ENCODE measurements at places on chromosomes 4 and X. TPM values are rescaled to one million over a fixed set of nuclear protein-coding genes. Genes with fewer than 3 reads are reported as not detected.
A peak's percentile ranks its signal among the peaks of the same experiment; 100 is the strongest.

Gene NKX3-2
- polyA plus RNA-seq, result not detected

Gene TLR6
- 1.0 TPM for polyA plus RNA-seq

DNA sequence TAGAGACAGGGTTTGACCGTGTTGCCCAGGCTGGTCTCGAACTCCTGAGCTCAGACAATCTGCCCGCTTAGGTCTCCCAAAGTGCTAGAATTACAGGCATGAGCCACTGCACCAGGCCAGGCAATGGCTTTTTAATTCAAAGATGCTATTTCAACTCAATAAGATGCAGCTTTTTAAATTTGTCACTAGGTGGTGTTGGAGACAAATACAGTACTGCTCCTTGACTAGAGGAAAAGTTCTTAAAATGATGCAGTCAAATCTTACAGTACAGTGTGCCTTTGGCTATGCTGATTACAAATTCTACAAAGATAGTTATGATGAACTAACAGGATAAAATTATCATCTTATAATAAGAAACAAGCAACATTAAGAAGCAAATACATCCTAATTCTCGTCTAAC lies 441.1 kb downstream of the KCNIP4 start:
- no peak for DNase-seq

DNA sequence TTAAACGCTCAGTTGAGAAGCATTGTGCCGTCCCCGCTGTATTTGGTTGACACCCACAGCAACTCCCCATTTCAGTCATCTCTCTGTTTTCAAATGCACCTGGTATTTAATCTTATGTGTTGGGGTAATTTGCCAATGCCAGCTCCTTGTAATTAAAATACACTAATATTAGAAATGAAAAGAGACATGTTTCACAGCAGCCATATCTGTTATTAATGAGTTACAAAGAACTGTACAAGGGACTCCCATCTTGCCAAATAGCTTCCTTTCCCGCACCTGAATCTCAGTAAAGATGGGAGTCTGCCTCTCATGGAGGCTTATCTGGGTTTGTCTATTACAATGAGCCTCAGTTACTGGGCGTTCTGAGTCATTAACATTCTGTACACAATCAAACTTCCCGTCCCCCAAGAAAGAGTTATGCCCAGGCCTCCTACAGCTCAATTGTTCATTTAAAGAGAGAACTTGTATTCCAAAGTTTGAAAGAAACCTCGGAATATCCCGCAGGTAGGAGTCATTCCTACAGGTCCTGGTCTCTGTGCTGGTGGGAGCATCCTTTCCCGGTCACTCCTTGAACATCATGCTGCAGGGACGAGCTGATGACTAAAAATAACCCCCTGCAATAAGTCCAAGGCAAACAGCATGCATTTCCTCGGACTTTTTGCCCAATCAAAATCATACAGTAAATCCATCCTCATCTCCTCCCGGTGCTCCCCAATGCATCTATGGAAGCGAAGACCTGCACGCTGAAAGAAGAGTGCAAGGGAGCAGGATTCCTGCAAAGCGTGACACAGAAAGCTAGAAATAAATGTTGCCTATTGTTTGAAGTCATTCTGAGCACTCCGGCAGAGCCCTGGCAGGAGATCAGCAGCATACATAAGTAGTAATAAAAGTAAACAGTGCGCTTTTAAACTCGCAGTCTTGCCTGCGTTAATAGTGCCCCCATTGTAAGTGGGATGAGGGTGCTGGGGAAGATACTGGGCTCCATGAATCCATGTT lies 926 bp downstream of the NDP start:
- no peak for DNase-seq

DNA sequence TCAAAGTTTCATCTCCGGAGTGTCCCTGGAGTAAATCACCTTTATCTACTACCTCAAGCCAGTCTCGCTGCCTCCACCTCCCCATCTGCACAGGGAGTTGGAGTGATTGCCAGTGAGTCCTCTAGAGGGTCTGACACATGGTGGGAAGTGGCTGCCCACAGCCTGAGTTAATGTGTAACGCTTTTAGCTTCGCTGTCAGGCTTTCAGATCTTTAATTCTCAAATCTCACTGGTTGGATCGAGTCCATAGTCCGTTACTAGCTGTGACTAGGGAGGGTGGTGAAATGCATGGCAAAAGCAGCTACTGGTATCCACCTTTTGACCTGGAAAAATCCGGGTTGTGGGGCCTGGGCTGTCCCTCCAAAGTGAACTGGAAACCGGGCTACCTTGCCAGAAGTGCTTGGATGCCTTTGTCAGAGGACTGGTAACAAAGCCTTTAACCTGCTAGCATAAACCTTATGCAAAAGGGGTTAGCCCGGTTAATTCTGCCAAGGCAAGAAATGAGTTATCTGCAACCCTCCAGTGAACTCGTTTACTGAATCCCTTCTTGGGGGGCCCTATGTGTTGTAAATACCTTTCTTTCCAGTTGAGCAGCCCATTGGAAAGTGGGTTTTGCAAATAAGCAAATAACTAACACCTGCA lies 5.1 kb upstream of the WDR1 start:
- peak; percentile 46 for DNase-seq

DNA sequence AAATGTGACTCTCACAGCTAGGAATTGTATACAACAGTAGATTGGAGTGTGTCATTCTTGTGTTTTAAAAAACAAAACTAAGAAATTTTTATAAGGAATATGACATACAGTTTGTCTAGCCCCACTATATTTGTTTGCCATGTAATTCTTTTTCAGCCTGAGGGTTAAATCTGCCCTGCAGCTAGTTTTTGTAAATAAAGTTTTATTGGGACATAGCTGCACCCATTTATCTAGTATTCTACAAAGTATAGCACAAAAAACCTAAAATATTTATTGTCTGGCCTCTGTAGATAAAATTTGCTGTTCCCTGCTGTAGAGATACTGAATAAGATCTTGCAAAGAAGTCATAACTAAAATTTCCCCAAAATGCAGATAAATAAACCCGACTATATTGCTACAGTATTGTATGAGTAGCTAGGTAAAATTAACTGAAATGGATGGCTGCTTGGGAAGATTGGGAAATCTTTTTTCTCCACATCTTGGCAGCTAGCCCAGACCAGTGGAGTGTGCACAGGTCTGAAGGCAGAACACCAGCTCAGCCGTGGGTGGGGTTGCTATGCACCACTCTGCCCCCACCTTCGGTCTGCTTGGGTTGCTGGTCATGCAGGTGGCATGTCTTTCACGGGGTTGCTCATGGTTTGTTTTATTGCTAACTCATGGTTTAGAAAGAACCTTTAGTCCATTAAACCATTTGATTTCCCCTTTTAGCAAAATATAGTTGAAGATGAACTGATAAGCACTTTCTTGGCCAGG lies 127.9 kb downstream of the KLHL8 start:
- DNase-seq, result peak; percentile 83

All from left kidney (tissue), 8 donors.